Stimulated activated naive CD4-positive, alpha-beta T cell (primary cell): ENCODE measurements at places on chromosomes 13 and 19.

DNA sequence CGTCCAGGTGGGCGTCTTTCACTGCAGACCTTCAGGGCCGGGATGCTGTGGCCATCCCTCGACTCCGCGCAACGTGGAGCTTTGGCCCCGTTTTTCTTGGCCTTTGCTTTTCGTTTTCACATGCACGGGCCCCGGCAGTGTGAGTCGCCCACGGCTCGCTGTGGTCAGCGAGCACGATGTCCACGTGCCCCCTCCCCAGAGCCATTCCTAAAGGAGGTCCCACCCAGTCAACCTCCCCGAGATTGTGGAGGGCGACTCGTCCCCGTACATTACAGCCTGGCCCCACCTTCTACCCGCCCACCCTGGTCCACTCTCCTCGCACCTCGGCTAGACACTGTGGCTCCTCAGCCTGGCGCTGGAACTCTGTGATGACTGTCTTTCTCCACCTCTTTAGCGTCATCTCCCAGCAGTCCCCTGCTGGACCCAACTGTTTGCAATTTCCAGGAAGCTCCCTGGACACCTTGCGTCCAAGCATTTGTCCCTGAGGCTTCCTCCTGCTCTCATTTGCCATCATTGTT is 405 bp downstream of the ZNF446 start:
- DNase-seq, result no peak

DNA sequence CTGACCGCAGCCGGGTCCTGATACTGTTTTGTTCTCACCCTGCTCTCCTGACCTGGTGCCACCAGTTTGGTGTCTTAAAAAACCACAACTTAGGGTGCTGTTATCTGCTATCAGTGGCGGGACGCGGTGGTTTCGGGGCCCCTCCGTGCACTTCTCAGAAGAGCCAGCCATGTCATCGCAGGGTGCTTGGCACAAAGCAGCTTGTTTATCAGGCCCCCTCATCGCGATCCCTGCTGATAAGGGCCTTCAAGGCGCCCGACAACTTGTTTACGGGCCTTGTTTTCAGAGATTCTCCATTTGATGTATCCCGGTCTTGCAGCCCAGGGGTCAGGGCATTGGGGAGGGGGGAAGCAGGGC is 58.1 kb upstream of the KLF2 start:
- no peak for DNase-seq

- DNase-seq, result no peak
Measured at GRCh38 chr13:37666036-37666435, 67.5 kb upstream of the POSTN start.

DNA sequence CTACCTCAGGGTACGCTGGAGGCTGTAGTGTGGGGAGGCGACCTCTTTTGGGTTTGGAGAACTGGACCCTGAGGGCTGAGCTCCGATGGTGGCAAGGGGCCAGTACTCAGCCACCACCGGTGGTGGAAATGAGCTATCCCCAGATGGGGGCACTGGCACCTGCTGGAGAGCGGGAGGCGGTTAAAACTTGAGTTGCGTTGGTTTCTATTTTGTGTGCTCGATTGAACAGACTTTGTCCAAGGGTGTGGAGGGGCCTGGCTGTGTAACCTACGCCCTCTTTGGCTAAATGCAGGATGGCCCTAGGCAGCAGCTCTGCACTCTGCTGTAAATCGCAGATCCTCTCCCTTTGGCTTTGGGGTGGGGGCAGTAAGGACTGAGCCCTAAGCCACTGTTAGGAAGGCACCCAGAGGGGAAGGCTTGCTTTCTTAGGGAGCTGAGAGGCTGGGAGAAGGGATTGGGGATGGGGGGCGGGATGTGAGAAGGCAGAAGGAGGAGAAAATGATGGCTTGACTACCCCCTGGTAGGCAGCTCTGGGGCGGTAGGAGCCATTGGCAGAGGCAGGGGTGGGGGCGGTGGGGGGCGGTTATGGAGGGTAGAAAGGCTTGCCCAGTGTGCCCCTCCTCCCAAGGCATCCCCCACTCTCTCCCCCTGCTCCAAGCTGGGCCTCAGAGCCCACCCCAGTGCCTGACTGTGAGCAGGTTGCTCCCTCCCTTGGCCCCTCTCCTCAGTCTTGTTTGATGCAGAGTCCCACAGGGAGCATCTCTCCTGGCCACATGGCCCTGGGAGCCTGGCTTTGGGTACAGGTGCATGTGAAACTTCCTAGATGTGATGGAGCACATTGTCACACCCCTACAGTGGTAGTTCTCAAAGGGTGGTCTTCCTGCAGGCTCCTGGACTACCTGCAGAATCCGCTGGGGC is 5.0 kb downstream of the VSTM2B start:
- DNase-seq, result no peak

GRCh38 chr19:2512523-2513431 is 36.9 kb downstream of the GADD45B start:
- no peak for DNase-seq

GRCh38 chr13:30438286-30438685 is 16.0 kb downstream of the UBE2L5 start:
- no peak for DNase-seq
